ENCODE measurements at places on chromosomes 1 and 21.

DNA sequence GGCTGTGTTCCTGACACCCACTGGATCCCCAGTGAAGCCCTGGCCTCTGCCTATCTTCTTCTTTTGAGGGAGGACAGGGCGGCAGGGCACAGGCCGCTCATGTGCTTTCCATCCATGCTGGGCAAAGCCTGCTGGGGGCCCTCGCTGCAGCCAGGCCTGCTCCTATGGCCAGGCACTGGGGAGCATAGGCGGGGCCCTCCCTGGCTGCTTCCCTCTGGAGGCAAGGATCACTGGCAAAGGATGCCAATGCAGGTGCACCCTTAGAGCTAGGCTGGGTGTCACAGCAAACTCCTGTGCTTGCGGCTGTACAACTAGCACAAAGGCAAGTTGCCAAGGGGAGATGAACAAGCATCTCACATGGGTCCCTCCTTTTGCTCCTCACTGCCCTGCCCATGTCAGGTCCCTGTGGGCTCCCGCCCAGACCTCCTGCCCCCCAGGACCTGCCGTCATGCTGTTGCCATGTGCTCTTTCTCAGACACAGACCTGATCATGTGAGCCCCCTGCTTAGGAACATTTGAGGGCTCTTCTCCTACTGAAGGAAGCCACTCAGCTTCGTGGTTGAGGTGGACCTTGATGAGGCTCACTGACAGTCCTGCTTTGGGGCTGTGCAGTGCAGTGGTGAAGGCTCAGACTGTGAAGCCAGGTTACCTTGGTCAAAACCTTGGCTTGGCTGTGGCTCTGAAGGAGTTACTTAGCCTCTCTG is 393.6 kb downstream of the PTPRU start:
- DNase-seq, result no peak

GRCh38 chr21:31252611-31253010 is 91.5 kb downstream of the TIAM1 start:
- DNase-seq, result no peak

GRCh38 chr1:6347641-6348487 is 45.7 kb downstream of the ACOT7 start:
- DNase-seq, result peak; percentile 23

- DNase-seq, result no peak
These were observed 241.0 kb downstream of the RHOU start for GRCh38 chr1:228976316-228976715.

- peak; percentile 29 for DNase-seq
These were observed 63.6 kb downstream of the MYOM3 start for GRCh38 chr1:24048205-24048869.

DNA sequence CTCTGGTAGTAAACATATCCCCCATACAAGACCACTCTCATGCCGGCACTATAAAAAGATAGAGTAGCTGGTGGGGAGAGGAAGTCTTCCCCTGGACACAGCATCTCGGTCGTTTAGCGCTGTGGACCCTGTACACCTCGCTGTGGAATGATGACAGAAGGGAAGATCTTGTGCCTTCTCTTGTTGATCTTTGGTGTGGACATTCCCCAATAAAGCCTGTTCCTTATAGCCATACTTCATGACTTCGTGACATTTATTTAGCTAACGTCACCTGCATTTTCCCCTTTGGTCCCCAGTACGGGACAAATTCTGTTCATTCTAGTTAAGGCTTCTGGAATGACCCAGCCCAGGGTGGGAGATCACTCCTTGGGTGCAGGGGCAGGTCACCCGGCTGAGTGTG is 24.9 kb upstream of the MAP10 start:
- DNase-seq, result no peak
